ENCODE measurements at places on chromosomes 6 and 20.

DNA sequence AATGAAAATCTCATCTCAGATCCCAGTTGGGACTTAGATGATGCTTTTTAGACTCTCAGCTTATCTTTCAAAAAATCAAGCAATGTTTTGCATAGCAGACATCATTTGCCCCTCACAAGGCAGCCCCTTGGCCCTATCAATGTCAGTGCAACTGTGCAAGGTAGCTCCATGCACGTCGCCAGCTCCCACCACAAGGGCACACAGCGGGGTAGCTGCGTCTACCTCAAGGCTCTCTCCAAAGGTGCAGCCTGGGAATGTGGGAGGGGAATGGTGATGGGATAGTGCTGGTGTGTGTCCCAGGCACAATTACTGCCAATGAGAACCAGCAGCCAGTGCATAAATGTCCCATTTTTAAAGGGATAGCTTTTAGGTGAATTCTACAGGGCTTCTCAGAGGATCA lies 137.5 kb upstream of the SYNDIG1 start:
- DNase-seq, result no peak

DNA sequence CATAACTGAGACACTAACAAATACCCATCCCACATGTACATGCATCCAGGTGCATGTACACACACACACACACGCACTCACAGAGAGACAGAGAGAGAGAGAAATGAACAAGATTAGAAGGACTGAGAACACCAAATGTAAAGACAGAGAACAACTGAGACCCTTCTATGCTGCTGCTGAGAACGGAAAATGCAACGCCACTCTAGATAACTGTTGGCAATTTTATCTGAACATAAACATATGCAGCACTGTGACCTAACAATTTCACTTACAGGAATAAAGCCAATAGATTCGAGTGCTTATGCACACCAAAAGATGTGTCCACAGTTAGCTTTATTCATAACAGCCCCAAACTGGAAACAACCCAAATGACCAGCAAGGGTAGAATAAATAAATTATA lies 103.8 kb upstream of the LY86 start:
- no peak for DNase-seq

DNA sequence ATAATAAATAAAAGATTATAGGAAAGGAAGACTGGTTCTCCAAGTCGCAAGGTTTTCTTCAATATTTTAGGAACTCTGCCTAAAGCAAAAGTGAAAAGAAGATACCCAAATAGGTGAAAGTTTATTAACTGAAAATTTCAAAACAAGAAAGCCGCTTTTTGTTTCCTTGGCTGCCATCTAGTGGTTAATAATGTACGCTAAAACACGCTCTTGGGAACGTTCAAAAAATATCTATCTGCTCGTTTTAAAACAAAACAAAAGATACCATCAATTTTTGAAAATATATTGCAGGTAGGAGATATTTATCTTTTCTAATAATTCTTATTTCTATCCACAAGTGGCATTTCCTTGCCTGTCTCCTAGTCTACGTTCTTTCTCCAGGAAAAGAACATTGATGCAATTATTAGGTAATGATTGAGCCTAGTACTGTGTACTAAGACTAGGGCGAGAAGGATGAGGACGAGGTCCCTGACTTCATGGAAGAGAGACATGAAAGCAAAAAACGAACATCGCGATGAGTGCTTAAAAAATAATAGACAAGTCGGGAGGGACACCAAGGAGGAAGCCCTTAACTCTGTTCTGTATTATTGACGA lies 97.2 kb downstream of the SPTLC3 start:
- peak; percentile 36 for DNase-seq

GRCh38 chr6:45706319-45706718 lies 309.3 kb downstream of the CLIC5 start:
- DNase-seq, result no peak

DNA sequence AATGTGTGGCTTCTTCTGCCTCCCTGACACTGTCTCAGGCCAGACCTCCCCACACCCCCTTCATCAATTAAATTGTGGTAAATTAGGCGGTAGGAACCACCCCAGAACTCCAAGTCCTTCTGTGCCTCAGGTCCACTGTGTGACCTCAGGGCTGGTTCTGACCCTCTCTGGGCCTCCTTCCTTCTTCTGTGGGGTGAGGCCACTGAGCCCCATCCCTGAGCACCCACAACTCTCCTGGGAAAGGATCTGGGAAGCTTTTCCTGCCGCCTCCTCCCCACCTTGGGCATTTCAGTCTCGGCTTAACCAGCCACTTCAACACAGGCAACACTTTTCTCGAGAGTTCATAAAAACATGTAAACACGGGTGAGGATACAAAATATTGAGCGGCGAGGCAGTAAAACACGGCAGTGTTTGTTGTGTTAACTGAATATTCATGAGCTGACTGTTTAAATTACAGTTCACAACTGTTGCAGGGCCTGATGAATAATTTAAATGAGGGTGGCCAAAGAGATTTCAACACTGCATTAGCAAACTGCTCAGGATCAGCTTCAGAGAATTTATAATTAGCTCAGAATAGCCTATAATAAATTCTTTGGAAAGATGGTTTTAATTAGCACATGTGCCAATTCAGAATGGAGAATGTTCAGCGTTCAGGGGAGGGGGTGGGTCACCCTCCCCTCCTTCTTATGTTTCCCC lies 112.1 kb downstream of the TOX2 start:
- peak; percentile 75 for DNase-seq

All from fibroblast of skin of right biceps (primary cell).